ENCODE measurements at places on chromosomes 7 and 10. TPM values are rescaled to one million over a fixed set of nuclear protein-coding genes. Genes with fewer than 3 reads are reported as not detected.

DNA sequence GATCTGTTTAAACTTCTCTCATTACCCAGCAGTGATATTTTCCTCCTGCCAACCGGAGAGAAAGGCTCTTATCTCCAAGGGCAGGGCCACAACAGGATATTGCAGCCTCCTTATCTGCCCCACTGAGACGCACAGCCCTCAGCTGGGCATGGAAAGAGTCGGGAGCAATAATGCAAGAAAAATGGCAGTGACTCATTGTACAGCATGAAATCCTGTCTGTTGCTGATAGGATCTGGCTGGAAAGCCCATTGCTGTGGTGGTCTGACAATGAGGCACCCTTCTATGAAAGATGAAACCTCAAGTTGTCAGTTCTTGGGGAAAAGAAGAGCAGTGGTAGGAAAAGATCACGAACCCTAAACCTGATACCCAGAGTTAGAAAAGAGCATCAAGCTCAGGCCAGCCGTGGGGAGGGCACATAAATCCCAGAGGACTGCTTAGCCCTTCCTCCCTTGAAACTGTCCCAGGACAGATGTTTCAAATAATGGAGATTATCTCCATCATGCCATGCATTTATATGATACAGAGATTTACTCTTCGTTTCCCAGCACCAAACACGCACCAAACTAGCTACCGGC is 47.0 kb upstream of the FIGNL1 start:
- no peak for DNase-seq

- DNase-seq: no peak
Measured at GRCh38 chr10:71868192-71868697, 17.2 kb upstream of the PSAP start.

- DNase-seq: no peak
Measured at GRCh38 chr7:17304926-17305325, 6.5 kb downstream of the AHR start.

DNA sequence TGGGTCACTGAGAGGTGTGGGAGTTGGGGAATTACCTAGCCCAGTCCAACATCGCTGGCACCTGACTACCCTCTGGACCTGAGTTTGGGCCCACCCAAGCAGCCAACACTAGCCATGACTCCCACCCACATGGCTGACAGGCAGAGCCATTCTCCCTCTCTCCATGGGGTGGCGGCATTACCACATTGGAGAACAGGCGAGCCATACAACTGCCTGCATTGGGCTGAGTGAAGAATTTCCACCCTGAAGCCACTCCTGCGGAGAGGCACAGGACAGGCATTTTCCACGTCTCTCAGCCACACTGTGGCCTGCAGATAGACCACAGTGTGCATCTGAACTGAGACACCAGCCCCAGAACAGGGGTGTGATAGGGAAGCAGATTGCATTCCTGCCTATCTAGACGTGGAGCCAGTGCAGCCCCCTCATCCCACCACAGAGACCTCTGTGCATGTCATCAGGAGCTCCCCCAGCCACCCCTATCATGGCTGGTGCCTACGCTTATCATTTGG is 58.2 kb upstream of the ANTXRL start:
- DNase-seq: peak; percentile 92

GRCh38 chr10:5486853-5487235 is 12.5 kb downstream of the CALML5 start:
- no peak for DNase-seq

The C7orf33 gene
- not detected for total RNA-seq

DNA sequence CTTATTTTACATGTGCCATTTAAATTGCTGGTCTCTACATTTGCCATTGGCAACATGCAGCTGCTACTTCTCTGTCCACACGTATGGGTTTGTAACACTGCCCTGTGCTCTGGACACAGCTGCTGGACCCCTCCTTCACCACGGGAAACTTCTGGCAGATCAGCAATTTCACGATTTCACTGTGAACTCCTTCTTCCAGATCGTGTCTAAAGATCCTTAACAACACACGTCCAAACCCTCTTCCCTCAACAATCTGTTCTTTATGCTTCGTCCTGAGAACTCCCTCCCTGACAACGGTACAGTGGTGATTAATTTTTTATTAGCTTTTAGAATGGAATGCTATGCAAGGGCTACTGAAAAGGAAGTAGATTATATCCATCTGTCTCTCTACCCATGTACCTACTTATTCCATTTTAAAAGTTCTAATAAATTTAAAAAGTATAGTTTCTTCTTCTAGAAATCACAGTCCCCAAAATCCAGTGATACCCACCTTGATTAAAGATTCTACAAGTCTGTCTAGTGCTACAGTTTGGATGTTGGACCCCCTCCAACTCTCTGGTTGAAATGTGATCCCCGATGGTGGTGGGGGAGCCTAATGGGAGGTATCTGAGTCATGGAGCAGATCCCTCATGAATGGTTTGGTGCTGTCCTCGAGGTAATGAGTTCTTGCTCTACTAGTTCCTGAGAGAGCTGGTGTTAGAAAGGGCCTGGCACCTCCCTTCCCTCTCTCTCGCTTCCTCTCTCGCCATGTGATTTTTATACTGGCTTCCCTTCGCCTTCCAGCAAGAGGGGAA is 81.0 kb downstream of the KIAA1549 start:
- DNase-seq: no peak

The STOX1 gene
- 5.4 TPM for total RNA-seq

The PSMC2 gene
- total RNA-seq: 108 TPM

The NPS gene
- total RNA-seq: not detected
